ENCODE measurements at places on chromosomes 1 and 21.

- DNase-seq, result no peak
Observed at GRCh38 chr1:64065571-64065970, 137.9 kb upstream of the UBE2U start.

DNA sequence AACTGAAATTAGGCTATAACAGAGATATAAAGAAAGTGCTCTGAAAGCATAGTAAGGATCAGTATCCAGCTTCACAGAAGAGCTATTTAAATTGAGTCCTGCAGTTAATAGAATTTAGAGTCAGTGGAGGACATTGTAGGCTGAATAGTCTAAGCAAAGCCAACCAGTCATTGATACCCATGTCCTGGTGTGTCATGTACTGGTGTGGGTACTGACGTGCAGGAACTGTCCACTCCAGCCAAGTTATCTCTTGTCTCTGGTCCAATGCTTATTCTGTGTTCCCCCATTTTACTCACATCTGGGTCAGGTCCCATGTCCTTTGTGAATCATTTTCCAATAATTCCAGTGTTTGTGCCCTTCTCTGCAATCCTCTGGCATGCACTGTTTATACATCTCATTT is 90.0 kb downstream of the MACF1 start:
- DNase-seq, result no peak

GRCh38 chr1:78447086-78447485 is 43.7 kb upstream of the PTGFR start:
- no peak for DNase-seq

- no peak for DNase-seq
Observed at GRCh38 chr1:119008483-119009311, 20.6 kb upstream of the TBX15 start.

- DNase-seq, result no peak
Observed at GRCh38 chr1:116387551-116387950, 14.5 kb downstream of the ATP1A1 start.

DNA sequence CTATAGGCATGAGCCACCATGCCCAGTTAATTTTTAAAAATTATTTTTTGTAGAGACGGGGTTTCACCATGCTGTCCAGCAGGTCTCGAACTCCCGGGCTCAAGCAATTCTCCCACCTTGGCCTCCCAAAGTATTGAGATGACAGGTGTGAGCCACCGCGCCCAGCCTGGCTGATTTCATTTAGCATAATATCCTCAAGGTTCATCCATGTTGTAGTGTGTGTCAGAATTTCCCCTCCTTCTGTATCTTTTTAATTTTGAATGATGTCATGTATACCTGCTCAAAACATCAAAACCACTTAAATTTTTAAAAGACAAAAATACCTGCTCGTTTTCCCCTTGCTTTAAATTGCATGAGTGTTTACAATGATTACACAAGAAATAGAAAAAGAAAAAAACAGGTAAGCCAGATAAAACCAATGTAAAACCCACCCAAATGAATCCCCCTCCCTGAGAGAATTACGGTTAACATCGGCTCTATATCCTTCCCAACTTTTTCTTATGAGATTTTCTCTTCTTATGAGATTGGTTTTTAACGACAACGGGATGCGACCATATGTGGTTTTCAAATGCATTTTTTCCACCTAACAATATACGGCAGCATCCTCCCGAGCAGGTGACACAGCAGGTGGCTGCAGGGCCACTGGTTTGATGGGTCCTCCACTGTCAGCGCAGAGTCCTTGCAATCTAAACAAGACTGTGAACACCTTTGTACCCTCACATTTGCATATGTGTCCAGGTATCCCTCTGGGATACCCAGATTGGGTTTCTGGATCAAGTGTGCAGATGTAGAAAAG is 22.1 kb downstream of the IFFO2 start:
- DNase-seq, result no peak
